Chondrocyte (in vitro differentiated cells): ENCODE measurements at places on chromosomes 5 and 9. TPM values are rescaled to one million over a fixed set of nuclear protein-coding genes. Genes with fewer than 3 reads are reported as not detected.

DNA sequence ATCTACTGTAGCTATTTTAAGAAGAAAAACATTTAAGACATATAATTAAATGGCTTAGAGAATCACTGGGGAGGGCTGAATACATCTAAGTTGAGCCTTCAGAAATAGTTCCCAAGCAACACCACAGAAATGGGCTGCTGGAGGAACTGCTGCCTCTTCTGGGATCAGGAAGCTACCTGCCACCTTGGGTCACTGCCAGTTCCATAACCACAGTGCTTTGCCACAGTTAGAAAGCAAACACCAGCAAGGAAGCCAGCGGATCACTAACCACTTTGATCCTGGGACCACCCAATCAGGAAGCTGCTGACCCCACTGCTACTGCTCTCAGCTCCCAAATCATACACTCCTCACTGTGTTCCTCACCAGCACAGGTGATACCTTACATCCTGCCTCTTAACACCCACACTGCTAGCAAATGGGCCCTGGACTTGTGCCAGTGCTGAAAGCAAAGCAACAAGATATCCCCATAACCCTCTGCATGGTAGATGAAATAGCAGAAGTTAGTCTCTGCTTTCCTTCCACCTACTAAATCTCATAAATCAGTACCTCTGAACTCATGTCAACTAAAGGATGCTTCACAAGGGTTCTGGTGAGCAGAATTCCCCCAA, 346.9 kb downstream of the DEPDC1B start:
- DNase-seq = no peak
- no peaks in the 10 kb centered on the region for H3K27me3 ChIP-seq
- H3K27ac ChIP-seq = no peak overlapping the region
- H3K36me3 ChIP-seq = no peaks in the 10 kb centered on the region

DNA sequence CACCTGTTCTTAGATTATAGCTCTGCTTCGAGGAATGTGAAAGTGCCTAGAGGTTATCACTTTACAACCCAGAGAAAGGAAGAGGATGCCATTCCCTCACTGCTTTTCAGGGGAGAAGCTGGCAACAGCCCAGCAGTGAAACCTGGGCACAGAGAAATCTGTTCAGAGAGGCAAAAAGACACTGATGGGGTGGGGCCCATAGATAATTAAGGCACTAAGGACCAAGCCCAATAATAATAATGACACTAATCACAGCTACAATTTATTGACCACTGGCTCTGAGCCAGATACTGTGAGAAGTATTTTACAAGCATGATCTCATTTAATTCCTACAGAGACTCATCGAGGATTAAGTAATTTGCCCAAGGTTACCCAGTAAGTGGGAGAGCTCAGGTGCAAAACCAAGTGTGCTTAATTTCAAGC, 168.3 kb downstream of the PIK3R1 start:
- H3K27me3 ChIP-seq = no peaks in the 10 kb centered on the region
- H3K4me3 ChIP-seq = no peak overlapping the region
- H3K27ac ChIP-seq = no peak overlapping the region
- peaks cover 17% of the 10 kb centered on the region for H3K4me1 ChIP-seq
- H3K36me3 ChIP-seq = no peaks in the 10 kb centered on the region

Gene CYSRT1
- total RNA-seq = 0.44 to 0.92 TPM (median 0.79 TPM) in 3 replicates

Gene C1QTNF2
- 0.34 to 0.62 TPM (median 0.59 TPM) in 3 replicates for total RNA-seq

GRCh38 chr5:127969651-127970050, 113.9 kb upstream of the SLC12A2 start:
- H3K4me1 ChIP-seq = no peaks in the 10 kb centered on the region
- no peaks in the 10 kb centered on the region for H3K27me3 ChIP-seq
- no peak overlapping the region for H3K27ac ChIP-seq
- no peak for DNase-seq

- no peak overlapping the region for H3K27ac ChIP-seq
- H3K4me1 ChIP-seq = peaks cover 23% of the 10 kb centered on the region
- no peak for DNase-seq
- no peaks in the 10 kb centered on the region for H3K27me3 ChIP-seq
- H3K36me3 ChIP-seq = peaks cover 8% of the 10 kb centered on the region
Observed at GRCh38 chr9:94054716-94055115, 29.5 kb upstream of the PTPDC1 start.
